Ovary (tissue), 10 donors: ENCODE measurements at places on chromosomes 11 and 22.

GRCh38 chr11:118018401-118018800 lies 32.2 kb downstream of the IL10RA start:
- no peak for DNase-seq

DNA sequence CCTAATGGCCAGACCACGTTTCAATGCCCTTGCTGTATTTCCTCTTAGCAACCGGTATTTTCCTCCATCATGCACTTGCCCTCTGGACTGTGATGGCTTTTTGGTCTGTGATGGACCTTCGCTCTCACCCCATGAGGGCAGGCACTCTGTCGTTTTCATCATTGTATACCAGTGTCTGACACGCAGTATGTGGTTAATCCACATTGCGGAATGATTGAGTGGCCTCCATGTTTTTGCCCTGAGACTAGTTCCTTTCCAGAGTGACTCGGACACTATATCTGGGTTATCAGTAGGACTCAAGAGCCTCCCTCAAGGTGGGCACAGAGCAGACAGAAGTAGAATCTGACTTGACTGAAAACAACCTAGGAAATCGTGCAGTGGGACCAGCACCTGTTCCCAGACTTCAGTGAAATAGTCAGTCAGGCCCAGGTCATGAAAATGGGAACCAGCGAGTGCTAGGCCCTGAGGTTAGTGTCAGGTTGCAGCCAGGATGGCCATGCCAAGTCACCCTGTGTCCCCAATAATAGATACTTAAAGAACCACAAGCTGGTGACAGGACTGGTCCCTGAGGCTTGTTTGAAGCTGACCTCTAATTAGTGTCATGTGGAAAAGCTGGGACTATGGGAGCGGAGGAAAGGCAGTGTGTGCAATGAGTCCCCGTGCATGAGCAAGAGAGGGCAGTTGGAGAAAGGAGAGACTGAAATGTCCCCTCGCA lies 464.7 kb downstream of the INSC start:
- DNase-seq = no peak

- DNase-seq = no peak
These were observed 15.0 kb upstream of the BBS1 start for GRCh38 chr11:66495401-66495854.

GRCh38 chr11:127598476-127598875 lies 597.9 kb upstream of the KIRREL3 start:
- DNase-seq = no peak

DNA sequence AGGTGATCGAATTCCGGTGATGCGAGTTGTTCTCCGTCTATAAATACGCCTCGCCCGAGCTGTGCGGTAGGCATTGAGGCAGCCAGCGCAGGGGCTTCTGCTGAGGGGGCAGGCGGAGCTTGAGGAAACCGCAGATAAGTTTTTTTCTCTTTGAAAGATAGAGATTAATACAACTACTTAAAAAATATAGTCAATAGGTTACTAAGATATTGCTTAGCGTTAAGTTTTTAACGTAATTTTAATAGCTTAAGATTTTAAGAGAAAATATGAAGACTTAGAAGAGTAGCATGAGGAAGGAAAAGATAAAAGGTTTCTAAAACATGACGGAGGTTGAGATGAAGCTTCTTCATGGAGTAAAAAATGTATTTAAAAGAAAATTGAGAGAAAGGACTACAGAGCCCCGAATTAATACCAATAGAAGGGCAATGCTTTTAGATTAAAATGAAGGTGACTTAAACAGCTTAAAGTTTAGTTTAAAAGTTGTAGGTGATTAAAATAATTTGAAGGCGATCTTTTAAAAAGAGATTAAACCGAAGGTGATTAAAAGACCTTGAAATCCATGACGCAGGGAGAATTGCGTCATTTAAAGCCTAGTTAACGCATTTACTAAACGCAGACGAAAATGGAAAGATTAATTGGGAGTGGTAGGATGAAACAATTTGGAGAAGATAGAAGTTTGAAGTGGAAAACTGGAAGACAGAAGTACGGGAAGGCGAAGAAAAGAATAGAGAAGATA lies at the start of gene MALAT1:
Gene MALAT1 (plus strand): TSS at position 69 of the 736 bp plus-strand sequence.
- peak; percentile 96 for DNase-seq

- no peak for DNase-seq
These were observed 8.9 kb downstream of the HPX start for GRCh38 chr11:6431861-6432260.

DNA sequence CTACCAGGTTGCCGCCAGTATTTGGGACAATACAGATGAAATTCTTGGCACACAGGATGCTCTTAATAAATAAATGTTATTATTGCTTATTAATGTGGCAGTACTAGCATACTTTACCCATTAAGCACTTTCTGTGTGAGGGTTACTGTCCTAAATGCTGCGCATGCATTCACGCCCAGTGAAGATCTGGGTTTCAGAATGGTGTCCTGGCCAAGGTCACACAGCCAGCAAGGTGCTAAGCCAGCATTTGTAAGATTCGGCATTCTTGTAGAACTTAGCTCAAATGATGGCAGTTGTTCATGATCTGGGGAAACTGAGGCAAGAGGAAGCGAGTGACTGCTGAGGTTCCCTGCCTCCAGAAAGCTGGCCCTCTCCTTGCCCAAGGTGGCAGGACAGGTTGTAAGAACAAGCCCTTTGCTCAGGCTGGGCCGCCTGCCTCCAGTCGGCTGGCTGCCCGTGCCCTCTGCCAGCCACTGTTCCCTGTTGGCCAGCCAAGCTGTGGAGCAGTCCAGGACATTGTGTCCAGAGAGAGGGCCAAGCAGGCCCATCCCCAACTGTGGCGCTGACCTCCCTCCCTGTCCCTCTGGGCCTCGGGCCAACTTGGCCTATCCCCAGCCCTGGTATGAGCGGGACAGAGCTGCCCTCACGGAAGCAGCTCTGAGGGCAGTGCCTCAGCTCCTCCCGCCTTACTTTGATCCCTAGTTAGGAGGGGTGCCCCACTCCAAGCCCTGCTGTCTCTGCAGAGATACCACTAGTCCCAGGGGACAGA lies 28.8 kb downstream of the TOB2 start:
- DNase-seq = peak; percentile 79
